NCI-H510A (cell line): ENCODE measurements at places on chromosomes 4 and X.

- DNase-seq: no peak
Measured at GRCh38 chr4:39888541-39888940, 89.2 kb downstream of the PDS5A start.

GRCh38 chr4:1055721-1056590 is 44.5 kb downstream of the FGFRL1 start:
- no peak for DNase-seq

- peak; percentile 3 for DNase-seq
Measured at GRCh38 chr4:118351851-118352827, 664 bp downstream of the PRSS12 start.

DNA sequence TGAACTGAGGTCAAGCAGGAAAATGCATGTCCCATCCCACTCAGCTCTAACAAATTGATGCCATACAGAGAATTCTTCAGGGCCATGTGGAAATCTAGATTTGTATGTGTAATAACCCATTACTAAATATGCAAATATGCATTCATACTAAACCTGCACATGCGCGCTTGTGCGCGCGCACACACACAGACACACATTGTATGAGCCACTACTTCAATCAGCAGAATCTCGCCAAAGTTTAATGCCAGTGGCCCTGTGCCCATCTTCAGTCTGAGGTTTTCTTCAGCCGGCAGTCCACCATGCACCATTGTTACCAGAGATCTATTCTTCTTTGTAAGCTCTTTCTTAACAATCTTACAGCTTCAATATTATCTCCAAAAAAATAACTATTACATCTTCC is 276.4 kb downstream of the PDGFC start:
- no peak for DNase-seq

GRCh38 chr4:5900844-5901243 is 8.0 kb upstream of the CRMP1 start:
- DNase-seq: no peak

- DNase-seq: no peak
Measured at GRCh38 chr4:74283614-74284013, 24.7 kb upstream of the EPGN start.

DNA sequence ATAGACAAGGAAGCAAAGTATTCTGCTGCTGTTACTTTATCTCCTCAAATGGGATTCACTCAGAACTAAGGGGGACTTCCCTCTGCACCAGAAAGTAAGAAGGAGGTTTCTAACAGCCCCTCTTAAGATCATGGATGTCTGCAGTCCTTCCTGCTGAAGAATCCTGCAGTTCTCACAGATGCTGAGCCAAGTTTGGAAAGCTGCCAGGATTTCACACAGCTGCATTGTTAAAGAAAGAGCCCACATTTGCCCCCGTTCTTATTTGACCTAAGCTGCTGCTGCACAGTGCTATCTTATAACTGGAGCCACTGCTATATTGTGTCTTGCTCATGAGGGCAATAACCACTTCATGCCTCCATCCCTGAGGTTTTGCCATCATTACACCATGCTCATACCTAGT is 81.1 kb downstream of the FAAH2 start:
- DNase-seq: no peak

GRCh38 chr4:97103252-97103651 is 1040.0 kb downstream of the STPG2 start:
- DNase-seq: no peak

- DNase-seq: no peak
Measured at GRCh38 chr4:20984576-20984836, 284.2 kb downstream of the PACRGL start.

DNA sequence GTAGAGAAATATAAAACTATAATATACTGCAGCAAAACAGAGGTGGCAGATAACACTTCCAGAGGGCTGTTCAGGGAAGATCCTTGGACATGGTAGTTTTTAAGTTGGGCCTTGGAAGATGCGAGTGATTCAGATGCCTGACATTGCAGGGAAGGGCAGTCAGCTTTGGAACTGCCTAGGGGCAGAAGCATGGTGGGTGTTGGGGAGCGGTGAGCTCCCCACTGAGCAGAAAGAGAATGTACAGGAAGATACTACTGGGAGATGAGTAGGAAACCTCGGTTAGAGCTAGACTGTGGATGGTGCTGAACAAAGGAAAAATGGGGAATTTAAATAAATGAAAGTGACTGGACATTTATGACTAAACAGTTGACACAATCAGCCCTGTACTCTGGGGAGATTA is 24.9 kb upstream of the SEC24B start:
- no peak for DNase-seq

- peak; percentile 1 for DNase-seq
Measured at GRCh38 chr4:185597532-185598188, 62.4 kb upstream of the PDLIM3 start.

GRCh38 chr4:170242471-170242870 is 152.7 kb upstream of the AADAT start:
- DNase-seq: no peak

GRCh38 chrX:54945224-54945623 is 24.6 kb downstream of the TRO start:
- DNase-seq: no peak

DNA sequence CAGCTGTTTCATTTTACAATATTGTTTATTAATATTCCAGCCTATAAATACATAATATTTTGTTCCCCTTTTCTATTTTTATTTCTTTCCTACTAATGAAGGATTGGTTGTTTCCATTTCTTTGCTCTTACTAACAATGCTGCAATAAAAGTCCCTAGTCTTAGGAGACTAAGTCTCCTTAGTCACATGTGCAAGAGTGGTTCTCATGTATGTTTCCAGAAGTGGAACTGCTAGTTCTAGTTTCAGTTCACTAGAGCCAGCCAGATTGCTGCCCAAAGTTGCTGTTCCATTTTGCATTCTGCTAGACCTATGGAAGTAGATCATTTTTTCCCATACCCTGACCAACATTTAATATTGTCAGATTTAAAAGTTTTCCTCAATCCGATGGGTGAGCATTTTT is 44.3 kb downstream of the CNGA1 start:
- no peak for DNase-seq

DNA sequence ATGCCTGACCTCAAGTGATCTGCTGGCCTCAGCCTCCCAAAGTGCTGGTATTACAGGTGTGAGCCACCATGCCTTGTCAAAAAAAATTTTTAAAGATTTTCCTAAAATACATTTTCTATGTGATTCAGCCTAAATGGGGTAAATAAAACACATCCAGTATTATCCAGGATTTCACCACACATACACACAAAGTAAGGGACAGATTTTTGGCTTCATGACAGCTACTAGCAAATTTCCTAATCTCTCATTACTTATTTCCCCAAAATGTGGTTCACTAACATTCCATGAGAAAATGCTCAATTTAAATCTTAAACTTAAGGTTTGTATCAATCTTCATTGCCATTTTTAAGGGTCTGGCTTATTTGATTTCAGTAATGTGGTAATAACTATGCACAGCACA is 348.5 kb upstream of the INTU start:
- no peak for DNase-seq

GRCh38 chrX:9465380-9466123 is 694 bp downstream of the TBL1X start:
- DNase-seq: no peak

- DNase-seq: no peak
Measured at GRCh38 chr4:47525154-47525819, 40.2 kb downstream of the ATP10D start.

GRCh38 chr4:70765368-70765767 is 43.6 kb downstream of the RUFY3 start:
- DNase-seq: no peak

DNA sequence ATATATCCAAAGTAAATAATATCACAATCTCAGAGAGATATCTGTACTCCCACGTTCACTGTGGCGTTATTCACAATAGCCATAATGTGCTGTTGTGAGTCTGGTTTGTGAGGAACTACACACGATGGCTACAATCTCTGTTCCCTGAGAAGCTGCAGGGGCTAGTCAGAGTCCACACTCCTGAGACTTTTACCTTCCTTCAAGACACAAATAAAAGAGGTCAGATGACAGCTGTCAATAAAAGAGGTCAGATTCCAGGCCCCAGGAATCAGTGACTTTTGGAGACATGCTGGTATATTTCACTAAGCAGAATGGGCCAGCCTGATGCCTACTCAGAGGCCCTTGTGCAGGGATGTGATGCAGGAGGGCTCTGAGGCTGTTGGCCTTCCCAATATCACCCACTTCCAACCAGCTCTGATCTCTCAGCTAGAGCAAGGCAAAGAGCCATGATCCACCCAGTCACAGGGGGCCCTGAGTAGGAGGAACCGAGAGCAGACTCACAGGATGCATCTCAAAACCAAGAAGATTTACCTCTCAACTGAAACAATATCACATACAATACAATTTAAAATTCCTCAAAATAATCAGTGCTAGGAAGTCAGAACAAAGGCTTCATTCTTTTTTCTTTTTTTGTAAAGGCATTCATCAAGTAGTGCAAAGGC is 13.8 kb downstream of the FRYL start:
- DNase-seq: no peak

DNA sequence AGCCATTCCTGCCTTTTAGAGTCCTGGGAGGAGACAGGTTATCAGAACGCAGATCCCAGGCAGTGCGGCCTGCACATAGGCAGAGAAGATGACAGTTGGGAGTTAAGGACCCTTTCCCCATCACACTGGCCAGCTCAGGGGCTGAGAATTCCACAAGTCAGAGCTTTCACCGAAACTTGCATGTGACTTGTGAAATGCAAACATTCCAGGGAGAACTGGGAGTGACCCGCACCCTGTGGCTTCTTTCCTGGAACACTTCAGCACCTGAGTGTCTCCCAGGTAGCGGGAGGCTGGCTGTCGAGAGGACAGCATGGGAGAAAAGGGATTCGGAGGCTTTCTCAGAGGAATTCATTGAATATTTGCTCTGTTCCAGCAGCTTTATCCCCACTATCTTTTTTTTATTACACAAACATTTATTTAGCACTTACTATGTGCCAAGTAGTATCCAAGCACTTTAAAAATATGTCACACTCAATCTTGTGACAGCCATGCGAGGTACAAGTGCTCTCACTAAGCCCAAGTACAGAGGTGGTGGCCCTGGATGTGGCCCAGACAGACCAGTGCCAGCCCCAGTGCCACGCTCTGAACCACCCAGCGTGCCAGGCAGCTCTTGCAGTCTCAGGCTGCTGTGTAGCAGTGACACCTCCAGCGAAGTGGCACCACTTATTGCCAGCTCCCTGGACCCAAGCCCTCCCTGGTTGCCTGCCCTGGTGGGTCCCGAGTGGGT is 100.5 kb downstream of the PHKA2 start:
- no peak for DNase-seq

- DNase-seq: no peak
Measured at GRCh38 chr4:109005523-109005922, 242.7 kb upstream of the ETNPPL start.

DNA sequence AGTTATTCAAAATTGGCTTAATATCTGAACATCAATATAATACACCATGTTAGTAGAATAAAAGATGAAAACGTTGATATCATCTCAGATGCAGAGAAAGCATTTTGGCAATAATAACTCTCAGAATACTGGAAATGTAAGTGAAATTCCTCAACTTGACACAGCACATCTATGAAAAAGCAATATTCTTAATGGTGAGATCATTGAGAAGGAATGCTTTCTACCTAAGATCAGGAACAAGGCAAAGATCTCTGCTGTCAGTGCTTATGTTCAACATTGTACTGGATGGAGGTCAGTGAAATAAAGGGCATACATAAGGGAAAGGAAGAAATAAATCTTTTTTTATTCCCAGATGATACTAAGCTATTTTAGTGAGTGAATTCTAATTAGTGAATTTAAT is 40.6 kb downstream of the MRPL1 start:
- DNase-seq: no peak

DNA sequence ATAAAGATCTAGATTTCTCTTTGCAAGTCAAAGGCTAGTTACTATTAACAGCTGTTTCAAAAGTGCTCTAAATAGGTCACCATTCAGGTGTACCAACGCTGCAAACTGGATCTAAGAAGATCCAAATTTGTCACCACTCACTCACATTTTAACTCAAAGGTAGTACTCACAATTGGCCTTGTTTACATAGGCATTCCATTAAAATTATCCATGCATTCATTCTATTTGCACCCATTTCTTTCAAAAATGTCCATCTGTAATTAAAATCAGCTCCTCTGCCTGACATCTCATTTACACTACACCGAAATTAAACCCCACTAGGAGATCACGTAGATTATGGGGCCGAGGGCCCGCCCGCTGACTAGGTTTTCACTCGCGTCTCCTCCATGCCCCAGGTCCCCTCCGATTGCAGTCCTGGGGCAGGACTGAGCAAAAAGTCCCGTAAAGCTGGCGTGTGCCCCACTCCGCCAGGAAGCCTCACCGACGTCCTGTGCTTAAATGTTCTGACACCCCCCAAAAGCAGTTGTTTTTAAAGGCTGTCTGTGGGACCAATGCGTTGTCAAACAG is 1.3 kb upstream of the ING2 start:
- no peak for DNase-seq

DNA sequence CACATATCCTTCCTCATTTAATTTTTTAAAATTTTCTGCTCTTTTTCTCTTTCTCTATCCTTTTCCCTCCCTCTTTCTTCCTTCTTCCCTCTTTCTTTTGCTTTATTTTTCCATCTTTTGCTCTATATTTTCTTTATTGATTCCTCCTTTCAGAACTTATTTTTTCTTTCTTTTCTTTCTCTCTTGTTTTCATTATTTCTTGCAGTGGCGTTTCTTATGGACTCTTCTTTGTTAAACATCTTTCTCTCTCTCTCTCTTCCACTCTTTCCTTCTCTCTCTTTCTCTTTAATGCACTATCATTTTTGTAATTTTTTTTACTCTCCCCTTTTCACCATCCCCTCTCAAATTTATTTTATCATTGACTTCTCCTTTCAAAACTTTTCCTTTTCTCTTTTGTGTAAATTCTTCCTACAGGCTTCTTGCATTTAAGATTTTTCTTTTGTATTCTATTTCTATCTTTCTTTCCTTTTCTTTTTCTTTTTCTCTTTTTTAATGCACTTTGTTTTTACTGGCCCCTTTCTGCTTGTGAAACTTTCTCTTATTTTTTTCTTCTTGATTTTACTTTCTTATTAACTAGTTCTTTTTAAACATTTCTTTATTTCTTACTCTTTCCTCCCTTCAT is 97.0 kb downstream of the RBMX2 start:
- DNase-seq: no peak

DNA sequence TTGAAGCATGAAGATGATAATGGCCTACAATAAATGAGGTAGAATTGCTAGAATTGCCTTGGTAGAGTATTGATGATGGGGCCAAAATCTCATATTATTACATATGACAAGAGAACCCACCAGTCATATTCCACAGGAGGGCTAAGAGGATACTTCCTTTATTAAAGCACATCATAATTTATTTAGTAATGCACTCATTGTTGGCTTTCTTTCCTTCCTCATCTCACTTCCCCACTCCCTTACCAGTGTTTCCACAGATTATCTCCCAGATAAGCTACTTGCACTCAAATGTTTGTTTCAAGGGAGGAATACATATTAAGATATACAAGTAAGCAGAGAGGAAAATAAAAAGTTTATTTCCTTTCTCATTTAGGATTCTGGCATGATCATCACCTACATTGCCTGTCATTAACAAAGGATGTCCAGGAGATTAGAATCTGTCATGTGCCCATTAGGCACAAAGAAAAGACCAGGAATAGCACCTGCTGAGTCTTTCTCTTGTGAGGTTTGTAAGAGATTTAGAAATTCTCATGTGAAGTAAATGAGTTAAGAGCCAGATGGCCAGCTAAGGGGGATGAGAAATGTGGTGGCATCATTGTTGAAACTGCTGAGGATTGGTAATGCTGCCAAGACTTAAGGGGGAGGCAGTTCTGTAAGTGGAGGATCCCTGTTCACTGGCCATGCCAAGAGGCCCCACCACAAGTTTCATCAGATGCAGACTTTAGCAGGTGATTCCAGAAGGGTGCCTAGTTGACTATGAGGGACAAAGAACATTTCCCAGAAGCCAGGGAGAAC is 52.4 kb upstream of the PRDM8 start:
- DNase-seq: no peak
